Activated CD8-positive, alpha-beta memory T cell treated with anti-CD3 and anti-CD28 coated beads for 24 hours (primary cell): ENCODE measurements at places on chromosomes 4 and X.

GRCh38 chr4:17599826-17600225, 14.6 kb upstream of the MED28 start:
- no peak for DNase-seq

DNA sequence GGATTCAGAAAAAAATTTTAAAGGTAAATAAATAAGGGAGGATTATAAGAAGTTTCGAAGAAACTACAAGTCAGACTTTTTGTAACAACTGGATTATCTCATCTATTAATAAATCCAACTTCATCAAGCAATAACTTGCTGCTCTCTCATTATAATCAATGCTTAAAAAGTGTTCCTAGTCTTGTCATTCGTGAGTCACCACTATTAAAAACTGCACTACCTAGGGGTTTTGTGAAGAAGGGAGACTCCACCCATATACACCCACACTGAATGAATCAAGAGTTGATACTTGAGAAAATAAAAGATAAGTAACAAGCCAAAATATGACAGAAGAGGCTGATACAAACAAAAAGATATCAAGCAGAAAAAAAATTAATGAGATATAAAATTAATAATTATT, 360.5 kb downstream of the ZNF674 start:
- DNase-seq, result no peak

- DNase-seq, result no peak
Observed at GRCh38 chr4:152903658-152904057, 32.5 kb upstream of the FHDC1 start.

- no peak for DNase-seq
Observed at GRCh38 chr4:175504318-175504717, 307.7 kb downstream of the GPM6A start.

DNA sequence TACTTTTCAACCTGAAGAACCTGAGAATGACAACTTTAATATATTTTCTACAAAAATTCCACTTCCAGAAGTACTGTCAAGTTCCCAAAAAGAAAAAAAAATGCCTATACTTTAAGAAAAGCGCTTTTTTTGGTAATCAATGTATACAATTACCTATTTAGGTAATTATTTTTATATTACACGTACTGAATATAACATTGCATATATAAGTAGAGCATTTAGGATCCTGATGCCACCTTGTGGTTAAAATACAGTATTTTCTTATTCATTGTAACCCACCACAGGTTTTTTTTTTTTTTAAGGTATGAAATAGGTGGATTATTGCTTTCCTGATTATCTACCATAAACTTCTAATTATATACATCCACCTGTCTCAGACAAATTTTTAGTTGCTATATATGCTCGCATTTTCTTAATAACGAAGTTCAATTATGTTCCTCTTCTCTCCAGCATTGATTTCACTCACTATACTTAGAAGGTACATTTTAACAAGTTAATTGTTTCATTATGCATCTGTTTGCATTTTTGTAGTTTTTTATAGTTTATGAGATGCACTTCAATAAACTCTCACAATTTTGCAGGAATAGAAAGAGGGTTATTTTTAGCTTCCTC, 5.2 kb downstream of the MAP9 start:
- DNase-seq, result no peak

DNA sequence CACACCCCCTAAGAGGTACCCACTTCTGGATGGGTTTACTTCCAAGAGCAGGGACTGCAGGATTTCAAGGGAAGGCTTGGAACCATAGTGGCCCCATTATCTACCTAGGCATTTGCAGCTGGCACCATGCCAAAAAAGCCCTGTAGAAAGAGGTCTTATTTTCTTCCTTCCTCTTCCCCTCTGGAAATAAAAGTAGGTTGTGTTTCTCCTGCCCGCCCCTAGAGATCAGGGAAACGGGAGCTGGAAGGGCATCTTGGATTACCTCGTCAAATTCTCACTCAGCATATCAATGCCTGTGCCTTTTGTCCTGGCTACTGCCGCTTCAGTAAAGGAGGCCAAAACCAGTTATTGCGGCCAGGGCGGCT, 1.6 kb downstream of the SCD5 start:
- no peak for DNase-seq

- no peak for DNase-seq
Observed at GRCh38 chr4:76665153-76665552, 230.1 kb downstream of the SHROOM3 start.

DNA sequence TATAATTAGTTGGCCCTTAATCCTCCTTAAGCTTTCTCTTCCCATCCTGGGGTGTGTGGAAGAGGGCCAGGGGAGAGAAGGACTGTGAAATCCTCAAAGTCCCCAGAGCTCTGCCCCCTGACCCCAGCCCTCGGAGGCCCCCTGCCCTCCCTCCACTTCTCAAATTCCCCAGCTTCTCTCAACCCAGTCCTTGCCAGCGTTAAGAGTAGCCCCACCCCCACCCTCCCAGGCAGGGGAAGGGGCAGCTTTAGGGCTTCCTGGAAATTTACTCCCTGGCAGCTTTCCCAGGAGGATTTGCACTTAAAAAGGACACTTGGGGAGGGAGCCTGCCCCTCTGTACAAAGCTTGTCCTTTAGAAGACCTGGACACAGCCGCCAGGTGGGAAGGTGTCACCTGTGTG, 11.8 kb upstream of the CD40LG start:
- no peak for DNase-seq

GRCh38 chr4:91485415-91485814, 818.4 kb upstream of the GRID2 start:
- DNase-seq, result no peak

DNA sequence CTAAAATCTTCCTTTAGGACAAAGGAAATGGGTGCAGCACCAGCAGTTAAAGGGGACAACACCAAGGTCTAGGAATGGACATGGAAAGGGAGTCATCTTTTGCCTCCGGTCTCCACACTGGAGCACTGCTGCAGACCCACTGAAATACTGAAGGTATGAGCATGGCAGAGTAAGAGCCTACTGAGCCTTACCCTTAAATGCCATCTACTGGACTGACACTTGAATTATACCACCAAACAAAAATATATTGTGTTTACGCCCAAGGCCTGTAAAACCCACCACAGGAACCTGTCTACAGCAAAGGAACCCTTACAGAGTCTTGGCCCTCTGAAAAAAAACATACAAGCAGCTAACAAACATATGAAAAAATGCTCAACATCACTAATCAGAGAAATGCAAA, 443.4 kb downstream of the CCSER1 start:
- no peak for DNase-seq

DNA sequence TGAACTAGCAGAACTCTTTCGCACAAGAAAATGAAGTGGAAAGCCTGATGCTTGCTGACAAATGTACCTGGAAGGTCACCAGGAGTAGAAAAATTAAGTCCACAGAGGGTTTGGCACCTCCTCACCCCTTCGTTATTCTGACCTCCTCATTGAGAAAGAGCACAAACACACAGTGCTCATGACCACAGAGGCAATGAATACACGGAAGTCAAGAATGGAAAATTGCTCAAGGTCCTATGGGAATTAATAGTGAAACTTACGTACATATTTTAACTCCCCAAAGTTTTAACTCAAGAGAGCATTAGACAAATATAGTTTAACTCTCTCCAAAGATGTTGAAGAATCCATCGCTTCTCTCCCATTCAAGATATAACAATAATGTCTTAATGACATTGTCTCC, 83.6 kb upstream of the CAMK2D start:
- DNase-seq, result no peak

- no peak for DNase-seq
Observed at GRCh38 chr4:120839334-120839973, 83.1 kb downstream of the PRDM5 start.

- DNase-seq, result no peak
Observed at GRCh38 chrX:96703816-96704215, 19.2 kb downstream of the DIAPH2 start.

- no peak for DNase-seq
Observed at GRCh38 chr4:159222043-159222552, 119.2 kb downstream of the RAPGEF2 start.

- DNase-seq, result no peak
Observed at GRCh38 chr4:55312489-55313101, 33.4 kb upstream of the SRD5A3 start.

DNA sequence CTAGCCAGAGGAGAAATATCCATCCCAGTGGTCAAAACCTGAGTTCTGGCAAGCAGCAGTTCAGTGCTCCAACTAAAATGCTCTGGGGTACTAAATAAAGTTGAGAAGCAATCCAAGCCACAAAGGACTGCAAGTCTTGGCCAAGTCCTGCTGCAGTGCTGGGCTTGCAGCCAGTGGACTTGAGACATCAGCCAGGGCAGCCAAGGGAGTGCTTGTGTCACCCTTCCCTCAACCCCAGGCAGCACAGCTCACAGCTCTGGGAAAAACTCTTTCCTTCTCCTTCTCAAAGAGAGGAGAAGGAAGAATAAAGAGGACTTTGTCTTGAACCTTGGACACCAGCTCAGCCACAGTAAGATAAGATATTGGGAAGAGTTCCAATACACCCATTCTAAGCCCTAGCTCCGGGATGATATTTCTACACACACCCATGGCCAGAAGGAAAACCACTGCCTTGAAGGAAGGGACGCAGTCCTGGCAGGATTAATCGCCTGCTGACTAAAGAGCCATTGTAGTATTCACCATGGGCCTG, 99.8 kb downstream of the PTCHD1 start:
- no peak for DNase-seq

DNA sequence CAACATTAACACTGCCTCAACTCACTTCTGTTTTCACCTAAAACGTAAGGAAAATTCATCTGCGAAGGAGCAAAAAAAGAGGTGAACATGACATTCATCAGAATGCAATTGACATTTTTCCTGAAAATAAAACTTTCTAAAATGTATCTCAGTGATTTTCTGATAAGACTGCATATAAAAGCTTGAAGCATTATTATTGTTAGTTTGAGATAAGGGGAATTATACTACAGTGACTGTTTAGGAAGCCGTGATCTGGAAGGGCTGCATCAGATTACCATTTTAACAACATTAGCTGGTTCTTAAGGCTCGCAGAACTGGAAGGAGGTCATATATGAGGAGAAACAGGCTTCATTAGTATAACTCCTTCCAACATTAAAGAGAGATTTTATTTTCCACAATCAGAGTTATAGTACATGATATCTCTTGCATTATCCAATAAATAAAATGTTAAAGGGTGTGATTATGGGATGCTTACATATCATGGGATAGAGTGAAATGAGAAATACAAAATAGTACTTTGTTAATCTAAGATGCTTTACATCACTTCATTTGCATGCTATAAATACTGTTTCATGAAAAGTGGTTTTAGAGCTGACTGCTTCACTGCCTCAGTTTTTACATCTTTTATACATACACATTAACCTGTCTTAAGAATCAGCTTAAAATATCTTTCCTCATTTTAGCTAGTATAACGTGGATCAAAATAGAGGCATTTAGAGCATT, 1820.1 kb upstream of the TENM3 start:
- DNase-seq, result no peak

- no peak for DNase-seq
Observed at GRCh38 chr4:41320278-41320677, 63.5 kb downstream of the UCHL1 start.
